Mammary epithelial cell (primary cell): ENCODE measurements at places on chromosomes 1 and 21. TPM values are rescaled to one million over a fixed set of nuclear protein-coding genes. Genes with fewer than 3 reads are reported as not detected.
A peak's percentile ranks its signal among the peaks of the same experiment; 100 is the strongest.

The LCE2A gene
- not detected for total RNA-seq

- DNase-seq = no peak
These were observed 1656.1 kb downstream of the KCNT2 start for GRCh38 chr1:194952171-194952570.

DNA sequence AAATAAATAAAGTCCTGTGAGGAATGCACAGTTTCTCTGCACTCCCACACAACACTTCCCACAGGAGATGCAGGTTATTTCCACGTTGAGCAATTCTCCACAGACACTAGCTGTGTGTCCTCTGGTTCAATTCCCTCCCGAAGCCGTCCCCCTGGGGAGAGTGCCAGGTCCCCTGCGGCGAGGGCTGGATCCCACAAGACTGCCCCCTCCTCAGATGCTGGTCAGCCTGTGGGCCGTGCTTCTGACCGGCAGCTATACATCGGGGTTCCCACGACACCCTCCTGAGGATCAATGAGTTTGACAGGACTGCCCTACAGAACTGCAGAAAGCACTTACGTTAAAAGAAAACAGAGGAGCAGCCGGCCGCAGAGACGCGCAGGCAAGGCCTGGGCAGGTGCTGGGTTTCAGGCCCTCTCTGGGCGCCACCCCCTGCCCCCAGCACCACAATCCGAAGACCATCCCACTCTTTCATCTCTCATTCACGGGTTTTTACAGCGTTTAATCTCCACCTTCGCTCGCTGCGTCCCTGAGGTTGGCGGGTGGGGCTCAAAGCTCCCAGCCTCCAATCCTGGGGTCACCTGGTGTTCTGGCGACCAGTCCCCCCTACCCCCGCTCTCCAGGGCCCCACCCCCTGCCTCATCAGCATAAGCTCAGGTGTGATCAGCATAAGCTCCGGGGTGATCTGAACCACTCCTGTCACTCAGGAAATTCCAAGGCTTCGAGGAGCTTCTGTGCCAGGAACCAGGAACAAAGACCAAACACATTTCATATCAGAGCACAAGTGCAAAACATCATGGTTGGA lies 9.3 kb downstream of the SLC35E2B start:
- DNase-seq = no peak

The DYNLT4 gene
- total RNA-seq = not detected in 2 replicates

The TRIM67 gene
- not detected for total RNA-seq

The CD52 gene
- total RNA-seq = not detected in 2 replicates

The KCNJ6 gene
- not detected for total RNA-seq

The TNFRSF4 gene
- total RNA-seq = 0.28 and 0.35 TPM in 2 replicates

DNA sequence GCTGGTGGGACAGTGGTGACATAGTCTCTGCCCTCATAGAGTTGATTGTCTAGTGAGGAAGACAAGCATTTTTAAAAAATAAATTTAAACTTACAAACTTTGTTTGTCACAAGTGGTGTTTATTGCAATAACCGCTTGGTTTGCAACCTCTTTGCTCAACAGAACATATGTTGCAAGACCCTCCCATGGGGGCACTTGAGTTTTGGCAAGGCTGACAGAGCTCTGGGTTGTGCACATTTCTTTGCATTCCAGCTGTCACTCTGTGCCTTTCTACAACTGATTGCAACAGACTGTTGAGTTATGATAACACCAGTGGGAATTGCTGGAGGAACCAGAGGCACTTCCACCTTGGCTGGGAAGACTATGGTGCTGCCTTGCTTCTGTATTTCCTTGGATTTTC lies 58.4 kb downstream of the LAMC2 start:
- no peak for DNase-seq

The A3GALT2 gene
- not detected for total RNA-seq

The C1orf105 gene
- total RNA-seq = not detected

DNA sequence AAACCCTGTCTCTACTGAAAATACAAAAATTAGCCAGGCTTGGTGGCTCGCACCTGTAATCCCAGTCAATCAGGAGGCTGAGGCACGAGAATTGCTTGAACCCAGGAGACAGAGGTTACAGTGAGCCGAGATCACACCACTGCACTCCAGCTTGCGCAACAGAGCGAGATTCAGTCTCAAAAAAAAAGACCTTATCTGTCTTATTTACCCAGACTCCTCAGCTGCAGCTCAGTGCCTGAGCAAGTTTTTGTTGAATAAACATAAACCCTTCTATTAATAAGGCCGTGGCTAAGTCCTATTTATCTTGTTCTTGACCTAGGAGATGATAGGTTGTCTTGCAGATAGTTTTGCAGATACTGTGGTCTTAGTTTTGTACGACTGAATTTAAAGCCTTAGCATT lies 136.4 kb upstream of the TMEM51 start:
- DNase-seq = no peak

DNA sequence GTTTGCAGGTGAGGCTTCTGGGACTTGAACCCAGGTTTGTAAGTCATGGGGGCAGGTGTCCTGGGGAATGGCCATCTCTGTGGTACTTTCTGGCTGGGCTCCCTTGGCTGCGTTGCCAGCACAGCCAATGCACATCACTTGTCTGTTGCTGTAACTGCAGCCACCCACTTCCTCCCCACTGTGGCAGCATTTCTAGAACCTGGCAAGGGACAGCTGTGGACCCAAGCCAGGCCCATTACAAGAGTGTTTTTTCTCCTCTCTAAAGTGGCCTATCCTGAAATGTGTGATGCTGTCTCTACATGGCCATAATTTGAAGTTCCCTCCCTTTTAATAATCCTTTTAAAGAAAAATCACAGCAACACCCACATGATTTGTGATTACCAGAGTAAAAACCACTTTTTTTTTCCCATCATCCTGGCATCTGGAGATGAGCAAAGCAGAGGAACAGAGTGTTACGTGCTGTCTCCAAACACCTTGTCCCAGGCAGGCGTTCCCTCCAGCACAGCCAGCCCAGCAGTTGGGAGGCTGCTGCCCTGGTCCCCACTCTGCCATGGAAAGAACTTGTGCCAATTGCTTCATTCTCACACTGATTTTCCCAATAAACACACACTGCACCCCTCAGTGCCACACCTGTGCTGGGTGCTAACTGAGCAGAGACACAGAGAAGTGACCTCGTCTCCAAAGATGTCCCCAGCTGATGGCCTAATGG lies 360.6 kb upstream of the USP24 start:
- no peak for DNase-seq

DNA sequence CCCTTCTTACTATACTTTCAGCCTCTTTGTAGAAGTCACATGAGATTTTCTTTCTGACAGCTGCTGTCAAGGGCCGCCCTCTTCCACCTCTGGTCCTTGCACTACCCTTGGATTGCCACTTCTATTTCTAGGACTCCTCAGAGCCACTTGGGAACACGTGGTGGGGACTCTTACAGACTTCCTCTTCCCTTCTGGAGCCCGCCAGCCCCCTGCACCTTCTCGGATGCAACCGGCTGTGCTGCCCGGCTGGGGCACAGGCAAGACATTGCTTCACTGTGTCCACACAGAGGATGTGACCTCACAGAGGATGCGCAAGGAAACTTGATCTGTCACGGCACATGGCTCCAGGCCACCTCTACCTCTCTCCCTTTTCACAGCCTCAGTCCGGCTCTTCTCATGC lies 2.4 kb upstream of the IKBKE start:
- DNase-seq = no peak

DNA sequence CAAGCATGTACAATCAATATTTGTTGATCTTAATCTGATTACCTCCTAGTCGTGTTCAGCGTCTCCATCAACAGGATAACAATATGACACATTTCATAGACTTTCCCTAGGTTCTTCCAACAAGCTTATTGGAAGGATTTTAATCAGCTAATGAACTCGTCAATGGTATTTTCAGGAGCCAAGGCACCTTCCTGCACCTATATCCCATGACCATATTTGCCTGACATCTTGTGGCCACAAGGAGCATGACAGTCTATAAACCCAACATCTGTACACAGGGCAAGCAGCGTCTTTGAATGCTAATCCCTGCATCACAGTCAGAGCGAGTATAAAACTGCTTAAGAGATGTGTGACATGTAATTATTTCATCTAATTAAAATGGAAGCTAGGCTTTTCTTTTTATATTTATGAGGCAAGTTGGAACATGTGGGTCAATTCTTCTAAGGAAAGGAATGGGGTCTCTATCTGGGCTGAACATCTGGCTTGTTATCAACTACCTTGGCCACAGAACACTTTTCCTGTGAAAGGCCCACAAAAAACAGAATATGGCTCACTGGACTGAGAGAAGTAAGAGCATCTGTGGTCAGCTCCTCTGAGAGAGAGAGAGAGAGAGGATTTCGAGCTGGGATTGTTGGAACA lies 388.8 kb downstream of the NTNG1 start:
- peak; percentile 70 for DNase-seq

- no peak for DNase-seq
These were observed 10.2 kb downstream of the SYT2 start for GRCh38 chr1:202700061-202700460.
